ENCODE measurements at places on chromosomes 1 and 21. TPM values are rescaled to one million over a fixed set of nuclear protein-coding genes. Genes with fewer than 3 reads are reported as not detected.

DNA sequence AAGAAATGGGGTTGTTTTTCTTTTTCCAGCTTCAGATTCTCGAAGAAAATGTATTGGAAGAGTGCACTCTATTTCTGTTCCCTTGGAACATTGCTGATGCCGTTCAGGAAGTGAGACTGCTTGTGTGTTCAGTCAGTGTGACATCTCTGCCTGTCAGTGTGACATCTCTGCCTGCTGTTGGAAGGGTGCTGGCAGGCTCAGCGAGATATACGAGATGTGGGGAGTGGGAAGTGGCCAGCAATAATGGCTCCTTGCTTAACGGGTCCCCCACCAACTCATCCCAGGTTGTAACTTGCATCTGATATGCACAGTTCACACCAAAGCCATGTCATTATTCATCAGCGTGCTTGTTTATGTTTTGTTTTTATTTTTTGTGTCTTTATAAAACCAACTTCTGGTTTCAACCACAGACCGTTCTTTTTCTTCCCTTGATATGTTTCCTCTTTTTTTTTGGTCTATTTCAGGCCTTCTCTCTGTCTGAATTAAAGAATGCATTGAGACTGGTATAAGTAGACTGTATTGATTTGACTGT lies 145.4 kb downstream of the GALNT2 start:
- no peak overlapping the region for H3K4me3 ChIP-seq
- H3K27me3 ChIP-seq, result no peaks in the 10 kb centered on the region
- no peaks in the 10 kb centered on the region for H3K36me3 ChIP-seq
- no peak for DNase-seq

GRCh38 chr1:147156642-147157041 lies 15.6 kb downstream of the PRKAB2 start:
- no peak overlapping the region for H3K4me3 ChIP-seq
- H3K27me3 ChIP-seq, result no peaks in the 10 kb centered on the region
- peaks cover 20% of the 10 kb centered on the region for H3K36me3 ChIP-seq
- no peaks in the 10 kb centered on the region for H3K4me1 ChIP-seq
- no peak overlapping the region for H3K27ac ChIP-seq
- no peak for DNase-seq

DNA sequence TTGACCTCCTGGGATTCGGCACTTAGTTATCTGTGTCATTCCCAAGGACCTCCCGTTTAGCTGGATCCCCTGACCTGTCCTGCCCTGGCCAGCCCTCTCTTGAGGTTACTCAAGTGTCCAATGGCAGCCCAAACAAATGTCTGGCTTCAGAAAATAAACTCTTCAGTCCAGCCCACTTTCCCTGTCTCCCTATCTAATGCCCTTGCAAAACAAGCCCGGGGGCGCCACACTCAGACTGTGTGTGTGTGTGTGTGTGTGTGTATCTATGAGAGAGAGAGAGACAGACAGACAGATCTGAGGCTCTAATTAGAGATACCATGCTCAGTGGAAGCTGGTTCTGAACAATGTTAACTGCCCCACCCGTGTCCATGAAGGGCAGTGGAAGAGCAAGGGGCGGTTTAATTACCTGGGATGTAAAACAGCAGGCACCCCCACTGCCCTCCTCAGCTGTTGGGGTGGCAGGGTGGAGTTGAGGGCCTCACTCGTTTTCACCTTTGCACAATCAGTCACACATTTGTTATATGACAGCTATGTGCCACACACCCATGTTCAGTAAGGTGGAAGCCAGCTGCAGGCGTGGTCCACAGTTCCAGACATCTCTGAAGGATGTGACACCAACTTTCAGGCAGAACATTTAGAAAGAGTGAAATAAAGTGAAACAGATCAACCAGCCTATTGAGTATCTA lies 57.4 kb downstream of the B3GALT5 start:
- no peaks in the 10 kb centered on the region for H3K27me3 ChIP-seq
- no peak overlapping the region for H3K27ac ChIP-seq
- no peak overlapping the region for H3K4me3 ChIP-seq
- H3K4me1 ChIP-seq, result no peaks in the 10 kb centered on the region
- no peak for DNase-seq

DNA sequence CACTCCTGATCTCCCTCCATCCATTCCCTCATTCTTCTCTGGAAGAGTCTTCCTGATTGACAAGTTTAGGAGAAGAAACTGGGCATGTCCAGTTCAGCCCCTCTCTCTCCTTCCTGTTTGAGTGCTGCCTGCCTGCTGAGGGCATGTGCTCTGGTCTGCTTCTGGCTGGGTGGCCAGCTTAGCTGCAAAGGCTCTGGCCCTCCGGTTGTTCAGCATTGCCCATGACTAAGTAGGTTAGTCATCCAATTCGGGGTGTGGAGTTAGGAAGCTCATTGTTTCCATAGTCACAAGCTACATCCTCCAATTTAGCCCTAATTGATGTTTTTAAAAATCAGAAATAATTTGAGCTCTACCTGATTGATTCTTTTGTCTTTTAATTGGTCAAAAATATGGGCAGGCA lies 25.6 kb upstream of the PLA2G2E start:
- no peaks in the 10 kb centered on the region for H3K36me3 ChIP-seq
- no peak for DNase-seq
- H3K27me3 ChIP-seq, result peaks cover 2% of the 10 kb centered on the region
- H3K4me1 ChIP-seq, result no peaks in the 10 kb centered on the region
- no peak overlapping the region for H3K4me3 ChIP-seq
- H3K27ac ChIP-seq, result no peak overlapping the region

- DNase-seq, result no peak
- H3K27me3 ChIP-seq, result no peaks in the 10 kb centered on the region
- no peak overlapping the region for H3K27ac ChIP-seq
- H3K36me3 ChIP-seq, result peaks cover 7% of the 10 kb centered on the region
- no peaks in the 10 kb centered on the region for H3K4me1 ChIP-seq
Observed at GRCh38 chr1:27552911-27553420, 51.0 kb downstream of the AHDC1 start.

DNA sequence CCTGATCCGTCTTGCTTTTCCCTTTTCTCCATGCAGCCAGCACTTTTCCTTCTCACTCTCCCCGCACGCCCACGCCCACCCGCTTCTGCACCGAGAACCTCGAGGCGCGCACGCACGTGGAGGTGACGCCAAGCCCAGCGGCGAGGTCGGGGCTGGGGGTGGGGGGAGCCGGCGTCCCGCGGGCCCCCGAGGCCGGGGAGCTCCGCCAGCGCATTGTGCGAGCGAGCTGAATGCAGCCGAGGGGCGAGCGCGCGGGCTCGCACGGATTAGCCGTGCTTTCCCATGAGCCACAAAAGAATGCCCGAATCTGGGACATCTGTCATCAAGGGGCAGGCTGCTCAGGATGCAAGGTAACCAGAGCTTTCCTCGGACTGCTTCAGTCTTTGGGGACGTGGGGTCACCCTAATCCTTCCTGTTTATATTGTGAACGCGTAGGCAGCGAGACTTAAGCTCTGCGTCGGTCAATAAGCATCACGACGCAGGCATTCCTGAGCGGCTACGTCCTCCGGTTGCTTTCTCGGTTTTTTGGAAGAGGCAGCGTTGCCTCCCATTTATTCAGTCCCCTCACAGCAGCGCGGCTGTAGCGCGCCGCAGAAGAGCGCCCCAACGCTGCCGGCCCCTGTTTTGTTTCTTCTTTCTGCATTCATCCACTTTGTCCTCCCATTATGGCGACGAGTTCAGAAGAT lies 67.3 kb upstream of the AKT3 start:
- H3K36me3 ChIP-seq, result no peaks in the 10 kb centered on the region
- H3K27me3 ChIP-seq, result no peaks in the 10 kb centered on the region
- no peaks in the 10 kb centered on the region for H3K4me1 ChIP-seq
- DNase-seq, result peak; percentile 81
- H3K4me3 ChIP-seq, result peak overlapping the region; percentile 71

DNA sequence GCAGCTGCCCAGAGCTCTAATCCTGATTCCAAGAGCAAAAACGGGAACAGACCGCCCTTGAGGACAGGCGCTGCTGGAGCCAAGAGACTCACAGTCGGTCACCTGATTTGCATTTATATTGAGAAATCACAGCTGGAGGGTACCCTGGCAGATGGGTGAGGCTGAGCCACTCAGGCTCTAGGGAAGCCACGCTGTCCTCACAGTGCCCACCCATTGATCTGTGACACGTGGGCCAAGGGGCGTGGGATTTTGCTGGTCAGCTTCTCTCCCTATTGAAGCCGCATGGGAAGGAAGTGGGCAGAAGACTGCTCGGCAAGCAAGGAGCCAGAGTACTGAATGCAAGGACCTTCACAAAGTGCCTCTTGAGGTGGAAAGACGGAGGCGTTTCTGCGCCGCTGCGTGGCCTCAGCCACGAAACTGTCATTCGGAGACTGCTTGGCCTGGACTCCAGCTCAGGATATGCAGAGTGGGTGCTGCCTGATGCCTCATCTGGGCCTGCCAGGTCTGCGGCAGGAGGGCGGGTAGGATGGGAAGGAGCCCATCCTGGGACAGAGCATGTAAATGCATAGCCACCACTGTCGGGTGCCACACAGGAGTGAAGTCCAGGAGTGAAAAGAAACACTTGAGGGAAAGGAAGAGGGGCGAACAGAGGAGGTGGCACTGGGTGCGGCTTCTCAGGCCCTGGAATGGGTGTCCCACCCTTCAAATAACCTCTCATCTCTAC lies 139.8 kb downstream of the PGBD5 start:
- H3K27ac ChIP-seq, result no peak overlapping the region
- H3K36me3 ChIP-seq, result no peaks in the 10 kb centered on the region
- no peaks in the 10 kb centered on the region for H3K4me1 ChIP-seq

Gene ENAH
- total RNA-seq, result 415 TPM

Gene LAD1
- total RNA-seq, result not detected

Measured in aorta (tissue), 5 donors.